ENCODE measurements at places on chromosomes 3 and 15. TPM values are rescaled to one million over a fixed set of nuclear protein-coding genes. Genes with fewer than 3 reads are reported as not detected.

GRCh38 chr3:147354623-147355022 lies 51.7 kb downstream of the ZIC4 start:
- no peak for DNase-seq
- peaks cover 19% of the 10 kb centered on the region for H3K27me3 ChIP-seq
- H3K4me3 ChIP-seq, result no peak overlapping the region

DNA sequence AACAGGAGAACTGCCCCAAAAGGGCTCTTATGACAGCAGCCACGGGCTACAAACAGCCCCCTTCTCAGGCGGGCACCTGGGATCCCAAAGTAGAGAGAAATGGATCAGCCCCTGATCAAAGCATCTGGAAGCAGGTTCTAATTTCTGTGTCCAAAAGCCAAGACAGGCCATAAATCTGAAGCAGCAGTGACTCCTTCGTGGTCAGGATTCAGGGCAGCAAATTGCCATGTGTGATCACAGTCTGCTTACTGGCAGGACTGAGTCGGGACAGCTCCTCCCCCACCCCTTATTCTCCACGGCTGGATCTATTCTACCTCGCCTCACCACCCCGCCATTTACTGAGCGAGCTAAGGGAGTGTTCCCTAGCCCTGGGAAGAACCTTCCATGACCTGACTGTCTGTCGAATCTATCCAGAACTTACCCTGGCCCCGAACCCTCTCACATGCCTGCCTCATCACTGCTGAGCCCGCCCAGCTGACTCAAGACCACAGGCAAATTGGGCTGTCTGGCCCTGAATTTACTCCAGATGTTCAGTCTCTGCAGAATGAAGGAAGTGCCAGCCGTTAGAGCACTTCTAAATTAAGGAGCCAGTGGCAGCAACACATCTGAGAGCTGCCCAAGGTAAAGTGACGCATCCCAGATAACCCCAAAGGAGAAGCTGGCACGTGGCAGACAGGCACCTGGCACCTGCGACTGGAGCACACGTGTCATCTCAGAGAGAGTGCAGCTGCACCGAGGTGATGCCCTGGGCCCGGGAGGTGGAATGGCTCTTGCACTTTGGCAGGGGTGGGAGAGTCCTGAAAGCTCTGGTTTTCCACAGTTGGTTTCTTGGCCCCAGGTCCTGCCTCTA lies 1.3 kb downstream of the LRRC15 start:
- H3K4me1 ChIP-seq, result no peaks in the 10 kb centered on the region
- peaks cover 25% of the 10 kb centered on the region for H3K27me3 ChIP-seq
- H3K36me3 ChIP-seq, result no peaks in the 10 kb centered on the region
- no peak overlapping the region for H3K4me3 ChIP-seq
- no peak overlapping the region for H3K27ac ChIP-seq

GRCh38 chr3:11536132-11536935 lies 107.4 kb downstream of the VGLL4 start:
- no peak overlapping the region for H3K27ac ChIP-seq
- H3K4me3 ChIP-seq, result no peak overlapping the region
- DNase-seq, result no peak
- no peaks in the 10 kb centered on the region for H3K27me3 ChIP-seq

DNA sequence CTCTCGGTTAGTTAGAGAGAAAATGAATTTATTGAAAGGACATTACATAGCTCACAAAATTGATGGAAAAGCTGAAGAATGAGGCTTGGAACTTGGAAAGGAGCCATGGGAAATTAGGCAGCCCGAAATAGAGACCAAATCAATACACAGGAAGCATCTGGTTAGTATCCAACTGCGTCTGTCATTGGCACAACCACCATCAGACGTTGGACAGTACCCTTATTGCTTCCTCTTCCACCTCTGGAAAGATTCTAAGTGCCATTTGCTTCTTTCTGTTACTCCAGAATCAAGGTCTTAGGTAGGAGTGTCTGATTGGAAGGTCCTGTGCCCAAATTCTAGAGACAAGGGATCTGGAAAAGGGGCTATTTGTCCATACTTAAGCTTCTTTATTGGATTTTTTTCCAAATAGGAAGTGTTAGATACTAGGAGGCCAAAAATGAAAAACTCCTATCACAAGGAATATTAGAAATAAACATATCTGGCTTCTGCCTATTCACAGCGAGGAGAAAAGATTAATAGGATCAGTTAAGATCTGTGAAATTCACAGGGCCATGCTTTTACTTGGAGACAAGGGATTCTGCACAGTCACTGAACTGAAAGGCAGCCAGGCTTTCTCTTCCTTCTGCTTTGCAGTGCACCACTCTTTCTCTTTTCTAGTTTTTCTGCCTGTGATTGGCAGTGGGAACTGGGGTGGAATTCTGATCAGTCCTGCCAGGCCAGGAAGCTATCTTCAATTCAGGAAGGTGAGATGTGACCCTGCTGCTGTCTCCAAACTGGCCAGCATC lies 10.7 kb upstream of the HACD2 start:
- H3K27ac ChIP-seq, result no peak overlapping the region
- H3K4me3 ChIP-seq, result no peak overlapping the region
- no peaks in the 10 kb centered on the region for H3K4me1 ChIP-seq
- no peak for DNase-seq

GRCh38 chr15:45274636-45275380 lies 22.8 kb downstream of the SLC28A2 start:
- no peak overlapping the region for H3K27ac ChIP-seq
- H3K4me1 ChIP-seq, result peaks cover 9% of the 10 kb centered on the region
- H3K4me3 ChIP-seq, result no peak overlapping the region
- H3K36me3 ChIP-seq, result no peaks in the 10 kb centered on the region
- H3K27me3 ChIP-seq, result no peaks in the 10 kb centered on the region

- no peak overlapping the region for H3K27ac ChIP-seq
- peaks cover 4% of the 10 kb centered on the region for H3K4me1 ChIP-seq
- no peaks in the 10 kb centered on the region for H3K36me3 ChIP-seq
- no peak for DNase-seq
- H3K4me3 ChIP-seq, result no peak overlapping the region
Observed at GRCh38 chr3:157043771-157044170, 116.2 kb downstream of the CCNL1 start.

DNA sequence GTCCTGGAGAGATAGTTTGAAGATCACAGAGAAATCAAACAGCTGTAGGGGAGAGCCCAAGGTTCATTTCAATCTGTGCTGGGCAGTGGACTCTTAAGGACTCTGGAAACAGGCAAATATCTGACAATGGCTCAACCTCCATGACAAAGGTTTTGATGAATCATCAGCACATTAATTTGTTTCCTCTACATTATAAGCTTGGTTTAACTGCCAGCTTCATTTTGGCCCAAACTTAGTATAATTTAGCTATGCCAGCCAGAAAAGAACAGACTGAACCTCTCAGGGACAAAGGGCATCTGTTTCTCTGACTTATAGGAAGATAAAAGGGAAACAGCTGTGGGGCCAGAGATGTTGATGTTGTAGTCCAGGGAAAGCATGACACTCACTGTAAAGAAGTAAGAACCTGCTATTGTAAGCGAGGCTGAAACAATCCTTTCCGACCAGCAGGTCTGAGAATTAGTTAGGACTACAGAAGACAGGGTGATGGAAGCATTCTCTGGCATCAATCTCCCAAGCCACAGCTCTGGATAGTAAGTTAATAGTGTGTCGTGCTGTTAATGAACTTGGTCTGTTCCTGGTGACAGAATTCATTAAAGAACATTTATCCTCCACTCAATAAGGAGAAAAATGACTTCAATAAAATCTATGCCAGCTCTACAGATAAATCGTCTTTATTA lies 110.1 kb downstream of the KCNMB2 start:
- no peaks in the 10 kb centered on the region for H3K27me3 ChIP-seq
- no peaks in the 10 kb centered on the region for H3K36me3 ChIP-seq
- no peak overlapping the region for H3K4me3 ChIP-seq
- no peaks in the 10 kb centered on the region for H3K4me1 ChIP-seq
- no peak overlapping the region for H3K27ac ChIP-seq
- no peak for DNase-seq

DNA sequence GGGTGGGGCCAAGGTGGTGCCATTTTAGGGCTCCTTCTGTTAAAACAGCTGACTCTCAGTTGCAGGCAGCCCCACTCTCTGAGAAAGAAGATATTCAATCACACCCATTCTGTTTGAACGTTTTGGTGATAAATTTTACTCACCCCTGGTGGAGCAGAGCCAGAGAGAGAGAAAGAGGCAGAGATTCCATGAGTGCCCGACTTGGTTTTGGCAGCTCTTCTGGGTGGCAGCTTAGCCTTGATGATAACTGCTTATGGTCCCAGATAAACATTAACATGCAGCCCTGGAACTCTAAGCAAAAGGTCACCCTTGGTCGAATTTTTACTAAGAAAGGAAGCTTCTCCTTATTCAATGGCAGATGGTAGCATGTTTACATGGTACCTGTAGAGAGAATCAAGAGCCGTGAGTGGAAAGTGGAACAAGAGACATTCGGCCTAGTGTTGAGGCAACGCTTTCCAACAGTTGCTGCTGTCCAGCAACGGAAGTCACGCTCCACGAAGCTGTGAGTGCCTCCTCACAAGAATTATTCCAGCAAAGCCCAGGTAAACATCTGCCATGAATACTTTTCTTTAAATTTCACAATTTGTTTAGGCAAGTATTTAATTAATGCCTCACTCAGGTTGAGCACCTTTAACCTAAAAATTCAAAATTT lies 530.6 kb upstream of the ROBO2 start:
- H3K27me3 ChIP-seq, result no peaks in the 10 kb centered on the region
- no peak overlapping the region for H3K27ac ChIP-seq
- no peaks in the 10 kb centered on the region for H3K4me1 ChIP-seq
- no peaks in the 10 kb centered on the region for H3K36me3 ChIP-seq
- H3K4me3 ChIP-seq, result no peak overlapping the region

DNA sequence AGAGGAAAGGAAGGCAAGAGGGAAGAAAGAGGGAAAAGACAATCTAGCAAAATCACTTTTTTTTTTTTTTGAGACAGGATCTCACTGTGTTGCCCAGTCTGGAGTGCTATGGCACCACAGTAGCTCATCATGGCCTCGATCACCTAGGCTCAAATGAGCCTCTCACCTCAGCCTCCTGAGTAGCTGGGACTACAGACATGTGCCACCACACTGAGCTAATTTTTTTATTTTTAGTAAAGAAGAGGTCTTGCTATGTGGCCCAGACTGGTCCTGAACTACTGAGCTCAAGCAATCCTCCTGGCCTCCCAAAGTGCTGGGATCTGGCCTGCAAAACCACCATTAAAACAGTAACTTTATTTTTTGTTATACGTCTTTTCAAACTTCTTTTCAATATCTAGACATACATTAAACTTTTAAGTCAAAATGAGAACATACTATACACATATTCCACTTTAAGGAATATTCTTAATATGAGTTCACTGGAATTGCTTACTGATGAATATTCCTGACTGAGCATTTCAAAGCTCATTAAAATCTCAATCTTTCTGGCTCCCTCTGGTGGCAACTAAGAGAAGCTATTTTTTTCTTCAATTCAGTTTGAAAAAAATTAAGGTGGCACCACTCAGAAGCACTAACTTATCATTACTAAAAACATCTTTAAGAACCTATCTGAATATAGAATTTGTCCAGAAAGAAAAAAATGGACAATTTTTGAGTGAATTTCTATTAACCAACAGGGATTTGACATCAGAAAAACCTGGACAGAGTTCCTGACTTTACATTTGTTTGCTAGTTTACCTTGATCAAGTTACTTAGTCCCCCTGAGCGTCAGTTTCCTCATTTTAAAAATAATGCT lies 40.9 kb downstream of the UACA start:
- H3K27me3 ChIP-seq, result no peaks in the 10 kb centered on the region
- peak; percentile 57 for DNase-seq
- no peaks in the 10 kb centered on the region for H3K4me1 ChIP-seq
- H3K4me3 ChIP-seq, result no peak overlapping the region
- no peak overlapping the region for H3K27ac ChIP-seq

- H3K4me3 ChIP-seq, result peak overlapping the region; percentile 82
- H3K27ac ChIP-seq, result peak overlapping the region; percentile 99
- H3K27me3 ChIP-seq, result no peaks in the 10 kb centered on the region
- peaks cover 2% of the 10 kb centered on the region for H3K36me3 ChIP-seq
- peaks cover 11% of the 10 kb centered on the region for H3K4me1 ChIP-seq
Observed at GRCh38 chr3:115147329-115148141, 447 bp upstream of the ZBTB20 start.

DNA sequence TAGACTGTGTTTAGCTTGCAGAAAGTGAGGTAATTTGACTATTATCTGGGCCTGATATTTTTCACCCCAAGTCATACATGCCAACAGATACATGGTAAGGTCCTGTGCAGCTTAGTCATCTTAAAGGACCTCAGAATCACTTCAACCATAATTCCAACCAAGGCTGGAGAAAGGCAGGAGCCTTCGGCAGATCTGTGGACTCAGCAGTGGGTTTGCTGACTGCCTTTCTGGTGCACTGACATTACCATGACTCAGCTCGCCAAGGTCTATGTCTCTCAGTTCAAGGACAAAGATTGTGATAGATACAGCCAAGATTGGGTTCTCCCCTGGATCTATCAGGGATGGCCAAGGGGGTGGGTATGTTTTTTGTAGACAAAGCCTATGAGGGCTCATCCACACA lies 32.7 kb downstream of the LYZL4 start:
- no peak overlapping the region for H3K27ac ChIP-seq
- H3K4me3 ChIP-seq, result no peak overlapping the region
- H3K27me3 ChIP-seq, result peaks cover under 1% of the 10 kb centered on the region
- DNase-seq, result no peak

- peaks cover 12% of the 10 kb centered on the region for H3K4me1 ChIP-seq
- no peaks in the 10 kb centered on the region for H3K27me3 ChIP-seq
- no peak overlapping the region for H3K4me3 ChIP-seq
- H3K27ac ChIP-seq, result no peak overlapping the region
Observed at GRCh38 chr15:63900306-63900705, 66.6 kb upstream of the HERC1 start.

DNA sequence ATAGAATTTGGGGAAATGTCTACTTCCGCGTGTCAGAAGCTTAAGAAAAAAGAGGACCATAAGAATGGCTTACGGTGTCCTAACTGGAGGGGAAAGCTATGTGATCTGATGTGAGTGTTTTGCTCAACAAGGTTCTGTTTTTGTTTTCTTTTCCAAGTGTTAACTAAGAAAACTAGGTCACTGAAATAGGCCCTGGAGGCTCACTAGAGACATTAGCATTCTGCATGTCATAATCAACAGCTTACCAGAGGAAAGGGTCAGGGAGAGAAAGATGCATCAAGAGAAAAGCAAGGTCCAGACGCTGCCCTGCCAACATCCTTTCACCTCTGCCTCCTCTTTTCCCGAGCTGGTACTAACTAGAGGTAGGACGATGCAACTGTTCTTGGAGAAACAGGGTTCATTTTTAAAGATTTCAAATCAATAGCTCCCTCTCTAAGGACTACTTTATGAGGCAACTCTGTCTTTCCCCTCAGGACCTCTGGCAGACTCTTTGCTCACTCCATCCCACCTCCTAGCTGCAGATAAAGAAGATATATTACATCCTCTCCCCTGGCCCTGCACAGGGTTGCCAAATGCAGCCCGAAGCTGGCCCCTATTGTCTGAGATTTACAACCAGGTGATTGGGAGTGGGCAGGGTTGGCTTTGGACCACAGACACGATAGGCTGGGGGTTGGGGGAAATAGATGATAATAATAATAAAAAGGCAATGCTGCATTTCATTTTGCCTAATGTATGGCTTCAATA lies 209.9 kb upstream of the SLC2A2 start:
- H3K4me3 ChIP-seq, result no peak overlapping the region
- DNase-seq, result no peak
- H3K36me3 ChIP-seq, result no peaks in the 10 kb centered on the region

The HRG gene
- not detected for polyA plus RNA-seq

The CAV3 gene
- polyA plus RNA-seq, result not detected

The CELSR3 gene
- 2.4 TPM for polyA plus RNA-seq

The LRRIQ4 gene
- not detected for polyA plus RNA-seq

The ECE2 gene
- not detected for polyA plus RNA-seq

Measured in B cell (primary cell).